ENCODE measurements at places on chromosomes 1 and 21.
A peak's percentile ranks its signal among the peaks of the same experiment; 100 is the strongest.

- DNase-seq, result no peak
These were observed 219.6 kb downstream of the MRPL39 start for GRCh38 chr21:25387665-25388064.

DNA sequence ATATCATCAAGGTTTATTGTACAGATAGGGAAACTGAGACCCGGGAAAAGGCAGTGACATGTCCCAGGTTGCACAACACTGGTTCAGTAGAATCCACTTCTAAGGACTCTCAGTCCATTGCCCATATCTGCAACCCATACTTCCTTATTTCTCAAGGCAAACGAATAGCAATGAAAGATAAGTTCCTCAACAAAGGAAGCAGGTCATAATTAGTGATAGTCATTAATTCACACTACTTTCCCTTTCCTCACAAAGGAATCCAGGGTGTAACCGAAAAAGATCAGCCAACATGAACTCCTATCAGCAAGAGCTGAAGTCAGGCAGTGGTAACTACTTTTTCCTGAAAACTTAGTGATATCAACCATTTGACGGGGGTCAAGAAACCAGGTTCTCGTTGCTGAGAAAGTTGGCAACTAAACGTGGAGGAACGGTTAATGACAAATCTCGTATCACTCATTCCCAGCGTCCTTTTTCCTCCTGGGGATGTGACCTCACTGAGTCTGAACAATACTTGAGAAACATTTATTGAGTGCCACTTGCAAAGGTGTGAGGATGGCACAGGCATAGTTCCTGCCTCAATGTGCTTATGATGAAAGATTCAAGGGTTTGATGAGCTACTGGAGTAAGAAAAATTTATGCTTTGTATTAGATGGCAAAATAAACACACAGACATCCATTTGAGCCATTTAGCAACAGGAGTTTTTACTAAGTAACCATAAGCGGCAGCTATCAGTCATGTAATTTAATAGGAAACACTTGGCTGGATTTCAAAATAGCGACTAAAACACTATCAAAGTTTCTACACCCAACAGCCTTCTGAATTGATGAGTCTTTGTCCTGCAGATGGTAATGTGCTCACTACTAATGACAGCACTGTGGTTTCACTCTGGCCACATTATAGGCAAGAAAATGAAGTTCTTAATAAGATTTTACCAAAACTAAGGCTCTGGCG lies 82.3 kb downstream of the PLPP3 start:
- DNase-seq, result no peak

DNA sequence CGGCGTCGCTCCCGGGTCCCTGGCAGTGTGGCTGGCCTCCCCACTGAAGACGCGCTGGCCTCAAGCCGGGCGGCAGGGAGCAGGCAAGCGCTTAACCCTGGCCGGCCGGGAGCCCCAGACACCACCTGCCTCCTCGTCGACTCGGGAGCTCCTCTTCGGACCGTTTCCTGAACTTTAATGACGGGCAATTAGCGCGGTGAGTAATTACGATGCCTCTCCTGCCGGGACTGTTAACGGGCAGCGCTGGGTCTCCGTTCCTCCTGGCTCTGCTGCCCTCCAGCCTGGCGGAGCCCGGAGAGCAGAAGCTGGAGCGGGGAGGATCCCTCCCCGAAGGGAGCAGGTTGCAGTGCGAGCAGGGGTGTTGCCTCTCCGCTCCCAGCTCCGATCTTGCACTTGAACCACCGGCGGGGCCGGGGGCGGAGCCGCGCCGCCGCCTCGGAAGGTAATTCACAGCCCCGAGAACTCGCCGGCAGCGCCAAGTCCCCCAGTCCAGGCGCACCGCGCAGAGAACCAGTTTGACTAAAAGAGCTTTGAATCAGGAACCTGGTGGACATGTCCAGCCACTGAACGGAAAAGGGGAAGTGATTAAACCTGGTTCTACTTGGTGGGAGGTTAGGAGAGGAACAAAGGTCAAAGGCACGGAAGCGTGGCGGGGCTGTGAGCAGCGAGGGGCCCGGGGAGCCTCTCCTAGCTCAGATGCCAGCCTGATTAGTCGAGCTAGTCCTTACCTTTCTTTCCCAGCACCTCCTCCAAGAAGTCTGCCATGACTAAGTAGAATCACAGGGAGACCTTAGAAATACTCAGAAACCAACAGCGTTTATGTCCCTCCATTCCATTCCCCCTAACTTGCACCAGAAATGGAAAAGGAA lies 18.3 kb upstream of the PLEKHA6 start:
- DNase-seq, result no peak

- no peak for DNase-seq
These were observed 51.1 kb downstream of the RIPK4 start for GRCh38 chr21:41715649-41716281.

GRCh38 chr1:224212618-224213061 lies 29.6 kb downstream of the DEGS1 start:
- no peak for DNase-seq

- no peak for DNase-seq
These were observed 24.6 kb downstream of the ECE1 start for GRCh38 chr1:21265644-21266043.

DNA sequence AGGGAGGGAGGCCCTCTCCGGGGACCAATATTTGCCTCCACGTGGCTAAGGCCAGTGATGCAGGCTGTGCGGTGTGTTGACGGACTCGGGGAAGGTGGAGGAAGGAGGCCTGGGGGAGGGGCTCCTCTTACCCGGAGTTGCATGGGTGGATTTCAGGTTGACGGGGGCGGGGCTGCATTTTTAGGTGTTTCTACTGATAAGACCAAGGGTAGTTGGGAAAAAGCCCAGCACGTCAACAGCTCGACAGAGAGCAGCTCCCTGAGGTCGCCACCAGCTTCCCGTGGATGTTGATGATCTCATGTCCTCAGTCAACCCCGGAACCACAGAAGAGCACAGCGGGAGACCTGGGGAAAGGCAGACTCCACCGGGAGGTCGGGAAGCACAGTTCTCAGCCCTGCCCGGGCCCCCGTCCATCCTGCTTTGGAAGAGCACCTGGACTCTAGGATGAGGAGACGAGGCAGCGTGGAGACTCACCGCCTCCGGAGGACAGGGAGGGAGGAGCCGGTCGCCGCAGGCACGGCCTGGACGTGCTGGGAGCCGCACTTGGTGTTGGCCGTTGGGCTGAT lies 32.9 kb upstream of the COL6A1 start:
- no peak for DNase-seq

DNA sequence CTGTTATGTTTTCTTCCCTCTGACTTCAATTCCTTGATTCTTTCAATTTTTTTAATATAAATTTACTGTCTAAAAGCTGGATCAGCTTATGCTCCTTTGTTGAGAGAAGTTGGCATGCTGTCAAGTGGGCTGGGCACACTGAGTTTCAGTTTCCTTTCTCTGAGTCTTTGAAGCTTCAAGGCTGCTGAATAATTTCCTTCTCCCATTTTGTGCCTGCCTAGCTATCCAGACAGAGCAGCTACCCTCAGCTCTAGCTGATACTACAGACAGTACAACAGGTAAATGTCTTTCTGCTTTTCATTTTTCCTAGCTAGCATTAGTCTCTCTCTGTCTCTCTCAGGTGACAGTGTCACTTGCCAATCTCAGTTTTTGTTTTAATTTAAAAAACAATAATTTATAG lies at the start of gene IFI44:
IFI44 (plus strand) TSS at position 204 of the 400 bp plus-strand sequence. CDS start 365 bp downstream, outside the sequence.
- peak; percentile 88 for DNase-seq

GRCh38 chr1:150564051-150564991 lies 15.1 kb downstream of the MCL1 start:
- DNase-seq, result no peak

GRCh38 chr1:70156529-70157120 lies 48.8 kb downstream of the LRRC40 start:
- peak; percentile 58 for DNase-seq

- no peak for DNase-seq
These were observed 27.8 kb downstream of the AVPR1B start for GRCh38 chr1:206089341-206089740.

- peak; percentile 69 for DNase-seq
These were observed 37.0 kb upstream of the PUM1 start for GRCh38 chr1:31102501-31102950.

DNA sequence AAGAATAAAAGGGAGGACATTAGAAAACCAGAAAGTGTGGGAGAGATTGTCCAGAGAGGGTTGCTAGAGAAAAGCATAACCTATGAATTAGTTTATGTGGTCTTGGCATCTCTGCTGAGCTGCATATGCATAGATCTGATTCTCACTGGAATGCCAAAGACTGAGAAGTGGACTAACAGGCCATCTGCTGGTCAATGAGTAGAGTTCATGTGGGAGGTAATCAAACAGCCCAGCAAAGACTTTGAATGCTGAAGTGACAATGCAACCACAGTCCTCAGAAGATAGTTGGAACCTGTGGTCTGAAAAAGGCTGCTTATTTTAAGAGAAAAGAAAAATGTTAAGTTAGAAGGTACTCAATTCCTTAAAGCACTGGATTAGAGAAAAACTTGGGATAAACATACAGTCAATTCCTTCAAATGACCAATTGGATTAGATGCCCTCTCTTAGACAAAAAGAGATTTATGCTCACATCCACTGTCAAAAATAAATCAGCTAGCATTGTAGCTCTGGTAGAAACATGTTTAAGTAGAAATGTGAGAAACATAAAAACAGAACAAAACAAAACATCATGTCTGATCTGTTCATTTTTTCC lies 382.8 kb downstream of the AMY1C start:
- DNase-seq, result no peak

DNA sequence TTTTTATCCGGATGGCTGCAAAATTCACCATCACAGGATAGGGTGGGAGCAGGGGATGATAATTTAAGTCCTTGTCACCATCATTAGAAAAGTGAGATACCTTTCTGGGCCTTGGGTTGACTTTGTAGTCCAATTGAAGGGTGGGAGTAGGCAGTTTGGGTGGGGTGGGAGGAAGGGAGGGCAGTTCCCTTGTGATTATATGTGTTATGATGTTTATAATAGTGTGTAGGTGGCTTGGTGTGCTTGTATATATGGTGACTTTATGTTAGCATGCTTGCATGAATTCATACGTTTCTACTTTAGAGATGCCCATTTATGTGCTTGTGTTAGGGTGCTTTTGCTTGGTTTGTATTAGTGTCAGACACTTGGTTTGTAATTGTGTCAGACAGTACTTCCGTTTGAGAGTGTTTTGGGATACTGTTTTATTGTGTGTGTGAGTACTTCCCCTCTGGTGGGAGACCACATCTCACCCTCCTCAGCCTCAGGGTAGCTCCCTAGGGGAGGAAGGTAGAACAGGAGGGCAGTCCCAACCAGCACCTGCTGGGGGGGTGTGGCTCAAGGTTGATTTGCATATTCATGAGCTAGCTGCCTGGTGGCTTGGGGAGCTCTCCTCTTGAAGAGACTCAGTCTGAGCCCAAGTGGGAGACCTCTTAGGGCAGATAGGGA lies 6.3 kb upstream of the POU3F1 start:
- DNase-seq, result no peak

DNA sequence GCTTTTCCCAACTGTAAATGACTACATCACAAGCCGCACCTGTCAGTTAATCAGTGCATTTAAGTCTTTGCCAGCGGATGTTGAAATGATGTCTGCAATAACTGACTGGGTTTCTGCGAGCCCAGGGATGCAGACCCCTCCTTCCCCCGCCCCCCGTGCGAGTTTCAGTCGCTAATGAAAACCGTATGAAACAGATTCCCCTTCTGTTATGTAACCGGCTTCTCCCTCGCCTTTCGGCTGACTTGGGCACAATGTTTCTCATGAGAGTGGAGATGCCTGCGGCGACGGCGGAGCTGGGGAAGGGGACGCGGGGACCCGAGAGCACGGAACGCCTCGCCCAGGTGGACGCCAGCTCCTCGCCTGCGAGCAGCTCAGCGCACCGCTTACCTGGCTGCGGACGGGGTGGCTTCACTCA lies 753 bp downstream of the KCNJ6 start:
- no peak for DNase-seq

DNA sequence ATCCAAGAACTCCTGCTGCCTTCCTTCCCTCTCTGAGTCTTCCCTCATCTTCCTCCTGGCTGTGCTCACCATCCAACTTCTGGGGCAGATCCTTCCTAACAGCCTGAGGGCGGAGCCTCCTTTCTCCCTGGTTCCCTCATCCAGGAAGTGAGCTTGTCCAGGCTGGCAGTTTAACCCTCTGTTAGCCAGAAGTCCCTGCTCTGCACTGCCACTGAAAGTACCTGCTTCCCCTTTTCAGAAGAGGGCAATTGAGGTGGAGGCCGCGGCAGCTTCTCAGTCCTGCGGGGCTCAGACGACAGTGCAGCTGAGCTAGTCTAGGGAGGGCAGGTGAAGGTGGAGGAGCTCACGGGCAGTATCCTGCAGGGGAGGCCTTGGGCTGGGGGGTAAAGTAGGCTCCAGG lies 149.1 kb downstream of the FCRL5 start:
- no peak for DNase-seq

GRCh38 chr1:42963378-42964043 lies 4.8 kb upstream of the SLC2A1 start:
- DNase-seq, result peak; percentile 63

DNA sequence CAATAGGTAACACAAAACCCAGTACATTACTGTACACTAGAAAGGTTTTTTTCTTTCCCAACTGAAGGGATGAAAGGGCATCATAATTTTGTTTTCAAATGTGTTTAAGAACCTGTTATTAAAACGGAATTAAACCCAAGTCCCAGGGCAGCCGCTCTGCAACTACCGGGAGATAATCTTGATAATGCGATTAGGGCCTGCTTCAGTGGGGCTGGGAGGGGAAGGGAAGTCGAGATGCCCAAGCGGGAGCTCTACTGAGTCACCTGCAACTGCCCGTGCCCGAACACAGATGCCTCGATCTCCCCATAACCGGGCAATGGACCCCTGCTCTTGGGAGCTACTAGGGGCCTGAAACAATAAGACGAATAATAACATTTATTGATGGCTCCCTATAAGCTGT lies 61.4 kb downstream of the KAZN start:
- DNase-seq, result no peak

GRCh38 chr1:92356956-92357355 lies 58.1 kb downstream of the RPAP2 start:
- DNase-seq, result peak; percentile 42

GRCh38 chr1:10707208-10707607 lies 89.2 kb downstream of the CASZ1 start:
- DNase-seq, result no peak

DNA sequence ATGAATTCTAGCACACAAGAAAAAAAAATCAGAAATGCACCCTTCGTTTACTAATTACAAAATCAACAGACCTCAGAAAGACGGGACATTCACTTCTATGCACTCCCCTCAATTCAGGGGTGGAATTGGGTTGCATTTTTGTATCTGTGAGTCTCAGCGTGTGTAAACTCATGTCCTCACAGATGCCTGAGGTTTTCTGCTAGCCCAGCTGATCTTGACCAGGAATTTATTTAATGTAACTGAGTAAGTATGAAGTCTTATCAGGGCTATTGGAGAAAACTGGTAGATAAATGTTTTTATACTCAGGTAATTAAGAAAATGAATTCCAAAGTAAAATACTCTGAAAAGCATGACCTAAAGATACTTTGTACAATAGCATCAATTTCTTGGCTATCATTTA lies 167.7 kb downstream of the RUNX1 start:
- DNase-seq, result peak; percentile 77

DNA sequence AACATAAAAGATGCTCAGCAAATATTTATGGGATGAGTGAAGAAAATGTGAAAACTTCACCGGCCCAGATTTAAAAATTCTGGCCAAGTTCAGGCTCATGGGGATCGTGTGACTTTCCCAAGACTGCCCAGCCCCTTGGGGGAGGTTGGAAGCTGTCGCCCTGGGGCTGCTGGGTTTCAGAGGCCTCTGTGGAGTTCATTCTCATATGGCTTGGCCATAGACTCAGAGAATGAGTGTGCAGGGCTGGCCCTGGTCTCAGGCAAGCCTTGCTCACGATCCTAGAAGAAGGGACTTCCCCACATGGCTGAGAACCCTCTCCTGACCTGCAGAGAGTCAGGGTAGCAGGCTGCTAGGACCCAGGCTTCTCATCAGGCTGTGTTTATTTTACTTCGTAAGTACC lies 24.6 kb downstream of the PADI2 start:
- DNase-seq, result peak; percentile 7

- no peak for DNase-seq
These were observed 8.2 kb upstream of the NEK2 start for GRCh38 chr1:211683396-211684297.

Data from brain microvascular endothelial cell (primary cell).